Vagina (tissue), 2 donors: ENCODE measurements at places on chromosomes 7 and 10. TPM values are rescaled to one million over a fixed set of nuclear protein-coding genes. Genes with fewer than 3 reads are reported as not detected.

DNA sequence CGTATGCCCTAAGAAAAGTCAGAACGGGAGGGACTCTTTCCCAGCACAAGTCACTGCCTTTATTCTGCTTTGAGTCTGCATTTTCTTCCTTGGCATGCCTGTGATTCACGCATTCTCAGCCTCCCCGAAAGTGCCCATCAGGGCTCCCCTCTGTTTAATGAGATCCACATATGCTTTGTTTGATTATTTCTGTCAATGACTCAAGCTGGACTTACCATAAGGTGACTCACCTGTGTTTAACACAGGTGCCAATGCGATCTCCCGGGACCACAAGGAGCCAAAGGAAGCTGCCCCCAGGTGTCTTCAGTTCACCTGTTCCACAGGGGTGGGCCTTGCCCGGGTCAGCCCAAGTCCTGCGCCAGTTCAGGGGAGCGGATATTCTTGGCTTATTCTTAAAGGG lies 386.0 kb upstream of the SHH start:
- H3K4me3 ChIP-seq = no peak overlapping the region
- no peaks in the 10 kb centered on the region for H3K36me3 ChIP-seq
- no peak overlapping the region for H3K27ac ChIP-seq
- DNase-seq = no peak

- no peaks in the 10 kb centered on the region for H3K27me3 ChIP-seq
- no peak overlapping the region for H3K4me3 ChIP-seq
- no peaks in the 10 kb centered on the region for H3K36me3 ChIP-seq
- no peak overlapping the region for H3K27ac ChIP-seq
Measured at GRCh38 chr7:8906396-8907075, 473.1 kb downstream of the NXPH1 start.

GRCh38 chr10:98880971-98881370 lies 354.7 kb downstream of the HPSE2 start:
- no peak for DNase-seq
- no peak overlapping the region for H3K27ac ChIP-seq
- H3K36me3 ChIP-seq = no peaks in the 10 kb centered on the region
- no peaks in the 10 kb centered on the region for H3K27me3 ChIP-seq

GRCh38 chr7:119596651-119597050 lies 676.3 kb upstream of the KCND2 start:
- no peak overlapping the region for H3K4me3 ChIP-seq
- no peak overlapping the region for H3K27ac ChIP-seq
- H3K4me1 ChIP-seq = no peaks in the 10 kb centered on the region
- H3K27me3 ChIP-seq = no peaks in the 10 kb centered on the region
- no peak for DNase-seq

DNA sequence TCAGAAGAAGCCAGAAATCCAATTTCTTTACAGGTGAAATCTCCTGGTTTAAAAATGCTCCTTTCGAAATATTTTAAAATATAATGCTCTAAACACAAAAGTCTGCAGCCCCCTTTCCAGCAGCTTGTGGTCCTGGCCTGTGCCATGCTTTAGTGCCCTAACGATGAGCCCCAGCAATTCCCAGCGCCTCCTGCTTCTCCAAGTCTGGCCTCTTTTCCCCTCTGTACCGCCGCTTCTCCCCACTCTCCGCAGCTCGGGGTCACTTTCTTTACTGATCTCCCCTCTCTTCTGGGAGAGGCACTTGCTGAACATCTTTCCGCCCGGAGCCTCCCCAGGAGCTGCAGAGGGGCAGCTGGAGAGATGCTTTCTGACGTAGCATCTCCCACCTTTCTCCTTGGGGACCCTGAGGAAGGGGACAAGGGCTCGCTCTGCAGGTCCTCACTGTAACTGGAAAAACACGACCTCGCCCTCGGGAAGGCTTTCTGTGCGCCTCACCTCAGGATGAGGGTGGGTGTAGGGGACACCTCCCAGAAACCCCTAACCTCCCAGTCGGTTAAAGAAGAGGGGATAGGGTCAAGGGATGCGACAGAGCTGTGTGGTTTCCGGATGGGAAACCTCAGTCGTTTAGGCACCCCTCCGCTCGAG lies 565 bp upstream of the INA start:
- peaks cover 20% of the 10 kb centered on the region for H3K27me3 ChIP-seq
- no peaks in the 10 kb centered on the region for H3K36me3 ChIP-seq
- no peak overlapping the region for H3K27ac ChIP-seq

DNA sequence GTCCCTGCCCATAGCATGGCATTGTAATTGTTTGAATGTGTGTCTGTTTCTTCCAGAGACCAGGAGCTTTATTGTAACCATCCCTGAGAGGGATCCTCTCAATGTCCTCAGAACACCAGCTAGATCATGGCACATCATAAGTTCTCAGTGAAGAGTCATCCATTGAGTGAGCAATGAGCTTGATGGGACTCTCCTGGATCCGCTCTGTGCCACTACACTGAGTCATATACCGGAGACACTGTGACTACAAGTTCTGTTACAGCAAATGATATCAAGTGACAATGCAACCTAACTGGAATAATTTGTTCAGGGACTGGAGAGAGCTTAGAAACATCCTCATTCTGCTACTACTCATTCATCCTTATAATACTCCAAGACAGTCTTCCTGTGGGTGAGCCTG lies 25.1 kb downstream of the MRPS24 start:
- no peak overlapping the region for H3K4me3 ChIP-seq
- H3K27me3 ChIP-seq = no peaks in the 10 kb centered on the region

DNA sequence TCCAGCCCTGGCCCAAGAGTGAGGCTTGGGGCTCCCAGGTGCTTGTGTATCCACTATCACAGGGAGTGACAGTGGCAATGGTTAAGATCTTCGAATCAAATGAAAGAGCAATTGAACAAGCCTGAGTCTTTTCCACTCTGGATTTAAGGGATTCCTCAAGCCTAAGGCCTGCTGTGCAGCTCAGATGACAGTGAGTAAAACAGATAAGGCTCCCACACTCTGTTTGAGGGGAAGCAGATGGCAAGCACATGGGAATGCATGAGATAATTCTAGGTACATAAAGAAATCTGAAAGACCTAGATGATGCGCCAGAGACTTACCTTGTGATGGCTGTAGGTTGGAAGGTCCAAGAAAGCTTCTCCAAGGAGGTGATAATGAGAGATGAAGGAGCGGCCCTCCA lies 95.0 kb downstream of the LRRC18 start:
- DNase-seq = no peak
- no peak overlapping the region for H3K4me3 ChIP-seq
- H3K27ac ChIP-seq = no peak overlapping the region

The CYP2C18 gene
- 11.5 TPM for total RNA-seq

The NPC1L1 gene
- 0.49 TPM for total RNA-seq

The LRRC4 gene
- total RNA-seq = 6.1 TPM

The CACUL1 gene
- total RNA-seq = 13.8 TPM

The RASSF4 gene
- 29.2 TPM for total RNA-seq
